Osteoblast (primary cell): ENCODE measurements at places on chromosomes 7 and 10.

GRCh38 chr7:28560767-28561166 lies 148.4 kb downstream of the CREB5 start:
- DNase-seq = no peak

DNA sequence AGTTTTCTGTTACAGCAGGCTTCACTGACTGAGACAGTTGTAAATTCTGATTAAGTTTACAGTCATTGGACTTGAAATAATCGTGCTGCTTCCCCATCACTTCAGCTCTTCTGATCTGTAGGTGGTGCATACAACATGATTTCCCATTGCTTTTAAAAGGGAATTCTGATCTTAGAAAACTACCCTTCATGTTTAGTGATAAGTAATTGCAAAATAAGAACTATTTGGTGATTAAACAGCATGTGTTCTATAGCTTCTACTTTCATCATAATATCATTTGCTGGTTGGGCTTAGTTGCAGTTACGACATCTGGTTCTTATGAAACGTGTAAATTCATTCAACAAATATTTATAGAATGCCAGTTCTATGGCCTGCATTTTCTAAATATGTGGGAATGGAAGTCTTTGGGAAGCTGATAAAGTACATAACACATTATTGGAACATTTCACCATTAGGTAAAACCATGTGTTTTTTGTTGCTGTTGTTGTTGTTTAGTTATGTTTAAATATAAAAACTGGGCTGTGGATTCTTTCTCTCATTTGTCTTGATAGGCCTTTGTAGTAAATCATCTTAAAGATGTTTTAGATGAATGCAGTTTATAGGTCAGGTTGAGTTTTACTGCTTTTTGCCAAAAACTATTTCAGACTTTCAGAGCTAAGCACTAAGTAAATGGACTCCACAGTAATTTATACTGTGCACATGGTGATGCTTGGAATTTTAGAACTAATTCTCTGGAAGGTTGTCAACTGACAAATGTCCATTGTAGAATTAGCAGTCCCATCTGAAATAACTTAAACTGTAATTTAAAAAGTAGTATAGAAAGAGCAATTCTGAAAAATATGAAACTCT lies 13.1 kb downstream of the GNAI1 start:
- DNase-seq = peak; percentile 41

DNA sequence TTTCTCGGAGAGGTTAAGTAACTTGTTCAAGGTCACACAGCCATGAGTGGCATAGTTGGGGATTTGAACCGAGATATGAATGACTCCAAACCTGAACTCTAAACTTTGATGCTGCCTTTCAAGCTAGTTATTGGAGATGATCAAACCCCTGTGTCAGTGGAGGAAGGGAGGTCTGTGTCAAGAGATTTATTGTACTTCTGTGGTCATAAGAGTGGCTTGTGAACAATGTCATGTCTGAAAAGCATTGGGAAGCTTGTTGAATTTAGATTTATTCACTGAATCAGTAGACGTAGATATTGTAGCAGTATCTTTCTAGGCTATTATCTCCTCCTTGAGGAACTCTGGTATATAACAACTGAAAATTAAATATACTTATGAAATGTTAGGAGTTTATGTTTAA lies 27.3 kb downstream of the SNX10 start:
- no peak for DNase-seq

- no peak for DNase-seq
Measured at GRCh38 chr10:5651388-5651764, 15.0 kb downstream of the ASB13 start.

- DNase-seq = peak; percentile 1
Measured at GRCh38 chr10:20065814-20066213, 249.6 kb downstream of the PLXDC2 start.
